GM23338 (cell line): ENCODE measurements at places on chromosomes 16 and 17.

- no peak for DNase-seq
Measured at GRCh38 chr17:37836593-37836992, 87.6 kb upstream of the TBC1D3K start.

- DNase-seq, result no peak
Measured at GRCh38 chr16:66741169-66741900, 10.1 kb downstream of the DYNC1LI2 start.

DNA sequence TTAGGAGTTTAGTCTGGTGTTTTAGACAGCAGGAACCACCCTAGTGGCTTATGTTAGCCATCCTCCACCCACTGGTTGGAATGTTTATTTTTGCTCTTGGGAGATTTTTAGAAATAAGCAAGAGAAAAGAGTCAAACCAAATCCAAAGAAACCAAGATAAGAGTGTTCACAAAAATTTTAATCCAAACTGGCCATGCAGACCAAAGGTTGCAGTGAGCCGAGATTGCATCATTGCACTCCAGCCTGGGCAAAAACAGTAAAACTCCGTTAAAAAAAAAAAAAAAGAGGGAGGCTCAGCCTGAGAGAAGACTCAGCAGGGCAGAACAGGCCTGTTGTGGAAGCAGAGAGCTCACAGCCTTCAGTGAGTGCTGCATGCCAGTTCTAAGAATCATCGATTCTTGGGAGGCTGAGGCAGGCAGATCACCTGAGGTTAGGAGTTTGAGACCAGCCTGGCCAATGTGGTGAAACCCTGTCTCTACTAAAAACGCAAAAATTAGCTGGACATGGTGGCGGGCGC lies 12.2 kb upstream of the C16orf54 start:
- no peak for DNase-seq

DNA sequence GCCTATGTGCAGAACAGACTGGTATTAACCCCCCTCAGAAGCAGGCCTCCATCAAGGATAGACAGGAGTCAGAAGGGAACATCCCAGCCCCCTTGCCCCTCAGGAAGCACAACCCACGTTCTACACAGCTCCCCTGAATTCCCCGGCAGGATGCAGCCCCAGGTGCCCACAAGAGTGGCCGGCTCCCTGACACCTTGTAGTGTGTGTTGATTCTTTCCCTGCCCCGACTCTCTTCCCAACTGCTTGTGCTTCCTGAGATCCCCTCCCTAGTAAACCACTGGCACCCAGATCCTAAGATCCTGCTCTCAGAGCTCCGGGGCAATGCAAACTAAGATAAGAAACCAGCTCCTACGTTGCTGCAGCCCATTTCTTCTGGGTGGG lies 34.8 kb upstream of the LITAF start:
- DNase-seq, result no peak

DNA sequence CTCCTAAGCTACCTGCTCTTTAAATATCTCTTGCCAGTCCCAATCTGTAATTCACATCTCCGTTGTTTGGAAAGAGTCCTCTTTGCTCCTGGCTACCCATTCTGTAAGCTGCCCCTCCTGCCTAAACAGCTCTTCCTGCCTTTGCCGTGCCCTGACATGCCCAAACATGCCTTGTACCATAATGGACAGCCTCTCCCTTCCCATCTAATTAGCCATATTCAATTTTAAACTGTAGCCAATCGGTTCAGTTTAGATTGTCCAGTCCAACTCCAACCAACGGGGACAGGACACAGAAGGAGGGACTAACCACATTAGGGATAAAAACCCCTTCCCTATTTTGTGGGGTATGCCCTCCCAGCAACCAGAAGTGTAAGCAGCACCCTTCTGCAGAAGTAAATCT lies 30.6 kb upstream of the CLEC3A start:
- no peak for DNase-seq

GRCh38 chr17:21174713-21175112 lies 39.2 kb downstream of the TMEM11 start:
- DNase-seq, result no peak

- DNase-seq, result no peak
Measured at GRCh38 chr16:23160082-23160481, 10.8 kb upstream of the USP31 start.

- peak; percentile 97 for DNase-seq
Measured at GRCh38 chr17:50363217-50364060, 9.5 kb downstream of the MRPL27 start.

DNA sequence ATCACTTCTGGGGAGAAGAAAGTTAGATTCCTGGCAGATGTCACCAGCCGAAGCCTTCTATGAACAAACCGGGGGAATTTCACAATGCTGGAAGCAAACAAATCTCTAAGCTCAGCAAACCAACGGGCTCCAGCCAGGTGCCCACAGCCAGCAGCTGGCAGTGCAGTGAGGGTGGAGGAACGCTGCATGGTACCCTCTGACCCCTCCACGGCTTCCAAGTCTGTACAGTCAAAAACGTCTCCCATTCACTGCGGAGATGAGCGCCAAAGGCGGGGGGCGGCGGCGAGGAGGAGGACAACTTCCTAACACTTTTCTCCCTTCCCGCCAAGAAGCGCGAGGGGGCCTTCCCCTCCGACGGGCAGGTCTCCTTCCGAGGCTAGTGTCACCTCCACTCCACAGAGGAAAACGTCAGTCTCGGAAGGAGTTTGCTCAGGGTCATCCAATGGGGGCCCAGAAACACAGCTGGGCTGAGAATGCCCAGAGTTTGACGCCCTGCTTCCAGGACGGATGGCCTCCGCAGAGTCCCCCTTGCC lies 924 bp downstream of the ZNF598 start:
- no peak for DNase-seq

GRCh38 chr17:534071-534691 lies 180.5 kb downstream of the VPS53 start:
- DNase-seq, result no peak

- DNase-seq, result peak; percentile 28
Measured at GRCh38 chr16:2883458-2883908, 468 bp downstream of the FLYWCH2 start.

GRCh38 chr17:81294512-81295030 lies 536 bp downstream of the SLC38A10 start:
- peak; percentile 53 for DNase-seq

DNA sequence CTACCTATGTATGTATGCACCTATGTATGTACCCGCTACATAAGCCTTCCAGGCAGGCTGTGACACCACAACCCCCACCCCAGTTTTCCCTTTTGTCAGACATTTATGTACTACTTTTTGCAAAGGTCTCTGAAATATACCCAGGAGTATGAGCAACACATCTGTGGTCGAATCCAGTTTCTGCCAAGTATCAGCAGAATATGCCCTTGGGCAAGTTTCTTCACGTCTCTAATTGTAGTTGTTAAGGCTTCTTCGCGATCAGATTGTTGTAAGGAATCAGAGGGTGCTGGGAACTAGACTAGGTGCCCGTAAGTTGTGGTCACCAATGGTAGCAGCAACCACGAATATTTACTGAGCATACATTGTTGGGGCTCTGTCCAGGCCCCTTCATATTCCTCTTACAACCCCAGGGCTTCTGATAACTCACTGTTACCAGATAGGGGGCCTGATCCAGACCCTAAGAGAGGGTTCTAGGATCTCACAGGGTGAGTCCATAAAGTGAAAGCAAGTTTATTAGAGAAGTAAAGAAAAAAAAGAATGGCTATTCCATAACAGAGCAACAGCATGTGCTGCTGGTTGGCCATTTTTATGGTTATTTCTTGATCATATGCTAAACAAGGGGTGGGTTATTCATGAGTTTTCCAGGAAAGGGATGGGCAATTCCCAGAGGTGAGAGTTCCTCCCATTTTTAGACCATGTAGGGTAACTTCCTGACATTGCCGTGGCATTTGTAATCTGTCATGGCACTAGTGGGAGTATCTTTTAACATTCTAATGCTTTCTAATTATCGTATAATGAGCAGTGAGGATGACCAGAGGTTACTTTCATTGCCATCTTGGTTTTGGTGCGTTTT lies 16.6 kb downstream of the NUDT7 start:
- DNase-seq, result no peak

DNA sequence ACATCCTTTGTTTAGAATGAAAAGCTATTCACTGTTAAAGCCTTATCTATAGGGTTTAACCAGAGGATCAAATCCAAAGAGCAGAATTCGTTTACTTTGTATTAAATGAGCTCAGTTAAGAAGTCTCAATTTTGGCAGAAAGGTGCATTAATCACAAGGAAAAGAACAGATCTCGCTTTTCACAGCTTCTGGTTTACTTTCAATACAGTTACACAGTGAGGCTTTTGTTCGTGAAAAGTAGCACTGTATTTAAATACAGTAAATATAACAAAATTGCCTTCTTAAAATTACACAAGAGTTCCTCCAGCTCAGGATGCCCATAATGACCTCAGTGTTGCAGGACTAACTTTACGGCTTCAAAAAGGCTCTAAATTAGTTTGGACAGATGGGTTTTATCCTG lies 669.1 kb upstream of the SALL1 start:
- no peak for DNase-seq

GRCh38 chr17:75897160-75898019 lies 639 bp upstream of the TRIM65 start:
- DNase-seq, result peak; percentile 62

GRCh38 chr16:84692451-84693214 lies 7.2 kb upstream of the USP10 start:
- DNase-seq, result no peak

GRCh38 chr16:70708366-70709246 lies 22.8 kb upstream of the MTSS2 start:
- peak; percentile 37 for DNase-seq

- peak; percentile 78 for DNase-seq
Measured at GRCh38 chr16:20073203-20074098, at the start of gene GPR139. Gene GPR139 (minus strand): TSS chr16:20073890. CDS start chr16:20073616, 274 bp downstream.

DNA sequence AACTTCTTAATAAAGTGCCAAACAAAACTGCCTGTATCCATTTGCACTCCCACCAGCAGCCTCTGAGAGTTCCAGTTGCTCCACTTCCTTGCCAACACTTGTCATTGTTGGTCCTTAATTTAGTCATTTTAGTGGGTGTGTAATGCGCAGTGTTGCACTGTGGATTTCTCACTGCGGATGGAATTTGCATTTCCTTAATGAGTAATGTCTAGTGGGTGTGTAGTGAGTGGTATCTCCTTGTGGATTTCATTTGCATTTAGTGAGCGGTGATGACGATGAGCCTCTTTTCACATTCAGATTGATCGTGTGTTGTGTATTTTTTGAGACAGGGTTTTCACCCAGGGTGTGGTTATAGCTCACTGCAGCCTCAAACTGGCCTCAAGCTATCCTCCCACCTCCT lies 4.1 kb upstream of the MSLN start:
- no peak for DNase-seq

DNA sequence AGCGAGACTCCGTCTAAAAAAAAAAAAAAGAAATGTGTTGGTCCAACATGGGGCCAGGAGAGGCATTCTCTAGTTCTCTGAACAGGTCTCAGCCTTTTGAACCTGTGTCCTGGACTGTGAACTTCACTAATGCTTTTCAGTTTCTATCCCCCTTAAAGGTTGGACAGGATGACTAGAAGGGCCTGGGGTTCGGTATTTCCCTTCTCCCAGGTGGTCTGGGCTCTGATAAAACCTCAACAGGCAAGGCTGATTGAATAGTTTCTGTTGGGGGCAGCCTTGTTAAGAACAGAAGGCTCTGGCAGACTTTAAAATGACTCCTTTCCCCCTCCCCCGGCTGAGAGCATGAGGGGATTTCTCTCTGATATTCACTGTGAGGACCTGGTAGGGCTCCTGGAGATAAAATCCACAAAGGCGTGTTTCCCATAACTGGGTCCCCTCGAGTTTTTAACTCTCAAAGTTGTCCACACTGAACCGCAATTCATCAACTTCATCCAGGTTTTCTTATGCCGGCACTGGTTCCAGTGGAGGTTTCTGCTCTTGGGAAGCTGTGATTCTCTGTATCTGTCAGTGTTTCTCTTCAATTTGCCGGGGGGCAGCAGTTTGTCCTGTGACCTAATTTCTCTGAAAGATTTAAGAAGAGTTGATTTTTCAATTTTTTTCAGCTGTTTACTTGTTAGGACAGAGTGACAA lies 91.3 kb downstream of the METRNL start:
- DNase-seq, result no peak

- no peak for DNase-seq
Measured at GRCh38 chr17:48894886-48895285, 2.3 kb downstream of the ATP5MC1 start.

DNA sequence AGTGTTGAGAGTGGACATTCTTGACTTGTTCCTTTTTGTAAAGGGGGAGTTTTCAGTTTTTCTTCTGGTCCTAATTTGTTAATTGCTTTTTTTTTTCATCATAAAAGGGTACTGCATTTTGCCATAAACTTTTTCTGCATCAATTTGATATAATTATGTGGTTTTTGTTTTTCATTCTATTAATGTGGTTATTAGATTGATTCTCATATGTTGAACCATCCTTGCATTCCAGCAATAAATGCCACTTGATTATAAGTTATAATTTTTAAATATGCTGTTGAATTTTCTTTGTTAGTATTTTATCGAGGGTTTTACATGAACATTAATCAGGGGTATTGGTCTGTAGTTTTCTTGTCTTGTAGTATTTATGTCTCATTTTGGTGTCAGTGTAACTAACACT lies 87.2 kb upstream of the SMIM36 start:
- DNase-seq, result no peak

GRCh38 chr17:68011199-68011665 lies 15.0 kb upstream of the C17orf58 start:
- peak; percentile 87 for DNase-seq

- DNase-seq, result no peak
Measured at GRCh38 chr17:18862011-18862410, 4.1 kb downstream of the PRPSAP2 start.

- DNase-seq, result no peak
Measured at GRCh38 chr17:55889271-55889670, 138.4 kb downstream of the PCTP start.

DNA sequence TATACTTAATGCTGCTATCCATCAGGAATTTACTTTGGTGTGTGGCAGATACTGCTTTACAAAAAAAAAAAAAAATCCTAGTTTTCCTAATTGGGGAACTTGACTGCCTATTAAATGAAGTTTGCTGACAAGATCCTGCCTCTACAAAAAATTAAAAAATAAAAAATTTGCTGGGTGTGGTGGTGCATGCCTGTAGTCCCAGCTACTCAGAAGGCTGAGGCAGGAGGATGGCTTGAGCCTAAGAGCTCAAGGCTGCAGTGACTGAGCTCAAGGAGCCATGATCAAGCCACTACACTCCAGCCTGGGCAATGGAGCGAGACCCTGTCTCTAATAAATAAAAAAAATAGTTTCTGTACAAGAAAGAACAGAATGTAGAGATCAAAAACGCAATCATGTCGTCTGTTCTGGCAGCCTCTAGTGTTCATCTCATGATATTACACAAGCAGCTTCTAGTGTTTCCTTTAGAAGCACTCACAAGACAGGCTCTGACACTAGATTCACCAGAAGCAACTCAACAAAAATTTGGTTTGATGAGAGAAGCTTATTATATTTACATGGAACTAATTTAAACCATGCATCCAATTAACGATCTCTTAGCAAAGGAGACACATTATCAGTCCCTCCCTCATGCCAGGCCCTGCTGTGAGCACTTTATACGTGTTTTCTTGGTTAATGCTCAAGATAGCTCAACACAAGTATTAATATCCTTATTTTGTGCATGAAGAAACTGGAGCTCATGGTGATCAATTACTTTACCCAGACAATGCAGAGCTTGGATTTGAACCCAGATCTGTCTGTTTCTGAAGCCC lies 6.8 kb upstream of the KRTAP17-1 start:
- DNase-seq, result peak; percentile 67
